Mammary microvascular endothelial cell (primary cell): ENCODE measurements at places on chromosomes 4 and X. TPM values are rescaled to one million over a fixed set of nuclear protein-coding genes. Genes with fewer than 3 reads are reported as not detected.

Gene TRIM60
- not detected in 2 replicates for total RNA-seq

Gene NLGN3
- total RNA-seq = 0.05 TPM in 1 of 2 replicates, not detected in the other

Gene TRMT10A
- total RNA-seq = 5.6 and 8.3 TPM in 2 replicates

Gene GSX2
- total RNA-seq = not detected in 2 replicates

Gene GPR173
- total RNA-seq = 0.84 and 0.93 TPM in 2 replicates

Gene TLL1
- 2.7 and 3.5 TPM in 2 replicates for total RNA-seq

Gene GAB1
- 4.6 and 5.5 TPM in 2 replicates for total RNA-seq

Gene MAGEA10
- total RNA-seq = not detected in 2 replicates

Gene HSFX4
- total RNA-seq = not detected in 2 replicates

Gene MID1IP1
- total RNA-seq = 25.7 and 33.2 TPM in 2 replicates

Gene P2RY8
- 0.67 and 1.7 TPM in 2 replicates for total RNA-seq

Gene WDR13
- total RNA-seq = 138 and 155 TPM in 2 replicates

Gene MAGEA6
- total RNA-seq = not detected in 2 replicates

Gene ZNF674
- total RNA-seq = 2.8 and 3.4 TPM in 2 replicates
